ENCODE measurements at places on chromosomes 4 and X. TPM values are rescaled to one million over a fixed set of nuclear protein-coding genes. Genes with fewer than 3 reads are reported as not detected.

Gene SYTL5
- not detected for total RNA-seq

Gene NUP62CL
- 4.5 TPM for total RNA-seq

Gene PGAM4
- 0.53 TPM for total RNA-seq

Gene CUL4B
- total RNA-seq: 60.6 TPM

Gene CYLC1
- total RNA-seq: not detected

- DNase-seq: no peak
These were observed 249.7 kb downstream of the RAPGEF2 start for GRCh38 chr4:159352609-159353008.

- DNase-seq: no peak
These were observed 756.5 kb upstream of the AGA start for GRCh38 chr4:178198691-178199090.

- no peak for DNase-seq
These were observed 25.3 kb upstream of the GATB start for GRCh38 chr4:151786158-151786495.

DNA sequence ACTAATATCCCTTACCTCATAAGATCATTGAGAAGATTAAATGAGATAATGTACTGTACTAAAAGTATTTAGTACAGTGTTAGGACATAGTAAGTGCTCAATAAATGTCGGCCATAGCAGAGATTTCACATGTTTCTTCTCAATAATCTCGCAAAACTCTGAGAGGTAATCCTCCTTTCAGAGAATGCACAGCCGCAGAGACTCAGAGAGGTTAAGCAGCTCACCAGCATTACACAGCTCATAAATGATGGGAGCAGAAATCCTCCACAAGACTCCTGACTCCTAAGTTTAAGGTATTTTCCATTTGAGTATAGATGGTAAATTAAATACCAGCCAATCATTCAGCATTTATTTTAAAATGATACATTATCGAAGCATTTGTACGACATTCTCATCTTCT, 34.6 kb downstream of the FAM114A1 start:
- DNase-seq: no peak

- DNase-seq: no peak
These were observed 313.0 kb downstream of the DCTD start for GRCh38 chr4:182604161-182604622.

DNA sequence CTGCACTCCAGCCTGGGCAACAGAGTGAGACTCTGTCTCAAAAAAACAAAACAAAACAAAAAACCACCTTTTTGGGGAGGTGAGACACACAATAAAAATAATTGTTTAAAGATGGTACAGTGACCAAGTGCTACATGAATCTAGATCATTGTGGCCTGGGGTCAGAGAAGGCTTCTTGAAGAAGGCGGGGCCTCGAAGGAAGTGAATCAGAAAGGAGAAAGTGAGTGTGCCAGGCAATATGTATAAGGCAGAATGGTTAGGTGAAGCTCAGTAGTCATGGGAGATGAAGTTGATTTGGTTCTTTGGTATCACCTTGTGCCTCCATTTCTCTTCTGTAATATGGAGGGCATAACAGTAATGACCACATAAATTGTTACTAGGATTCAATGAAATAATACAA, 58.9 kb downstream of the DOCK11 start:
- DNase-seq: no peak

DNA sequence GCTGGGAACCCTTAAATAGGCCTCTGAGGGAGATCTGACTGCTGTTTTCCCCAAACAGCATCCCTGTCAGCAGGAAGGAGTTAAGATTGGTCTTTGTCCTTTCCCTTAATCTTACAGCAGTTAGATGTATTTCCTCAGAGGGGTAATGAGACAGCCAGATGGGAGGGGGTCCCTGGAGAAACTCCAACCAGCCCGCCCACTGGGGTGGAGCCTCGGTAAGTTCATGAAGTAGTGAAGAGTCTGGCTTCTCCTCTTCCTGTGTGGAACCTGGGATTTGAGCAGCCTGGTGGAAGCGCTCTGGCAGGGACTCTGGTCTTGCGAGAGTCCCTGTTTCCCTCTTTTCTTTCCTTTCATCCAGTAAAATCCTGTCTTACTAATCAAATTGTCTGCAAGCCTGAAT, 330.0 kb downstream of the TLL1 start:
- DNase-seq: no peak

GRCh38 chr4:145709336-145709735, 29.4 kb downstream of the C4orf51 start:
- DNase-seq: no peak

Measured in activated naive CD4-positive, alpha-beta T cell treated with anti-CD3 and anti-CD28 coated beads, Interleukin-2, amount 50 U/mL, for 72 hours (primary cell).